ENCODE measurements at places on chromosomes 6 and 20.

- DNase-seq, result no peak
Measured at GRCh38 chr6:2471472-2471871, 226.1 kb upstream of the GMDS start.

DNA sequence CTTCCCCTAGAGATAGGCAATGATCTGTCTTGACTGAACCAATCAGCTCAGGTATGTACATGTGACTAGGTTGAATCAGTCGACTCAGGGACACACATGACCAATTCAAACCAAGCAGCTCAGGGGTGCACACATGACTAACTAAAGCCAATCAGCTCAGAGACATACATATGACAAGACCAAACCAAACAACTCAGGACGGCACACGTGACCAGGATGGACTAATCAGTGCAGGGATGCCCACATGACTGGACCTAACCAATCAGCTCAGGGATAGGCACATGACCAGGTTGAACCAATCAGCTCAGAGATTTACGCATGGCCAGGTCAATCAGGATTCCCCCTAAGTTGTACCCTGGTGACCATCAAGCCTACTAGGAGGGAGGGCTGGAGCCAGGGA, 310.3 kb downstream of the CDH26 start:
- DNase-seq, result no peak

GRCh38 chr6:39441986-39442385, 119.5 kb upstream of the KCNK16 start:
- no peak for DNase-seq

DNA sequence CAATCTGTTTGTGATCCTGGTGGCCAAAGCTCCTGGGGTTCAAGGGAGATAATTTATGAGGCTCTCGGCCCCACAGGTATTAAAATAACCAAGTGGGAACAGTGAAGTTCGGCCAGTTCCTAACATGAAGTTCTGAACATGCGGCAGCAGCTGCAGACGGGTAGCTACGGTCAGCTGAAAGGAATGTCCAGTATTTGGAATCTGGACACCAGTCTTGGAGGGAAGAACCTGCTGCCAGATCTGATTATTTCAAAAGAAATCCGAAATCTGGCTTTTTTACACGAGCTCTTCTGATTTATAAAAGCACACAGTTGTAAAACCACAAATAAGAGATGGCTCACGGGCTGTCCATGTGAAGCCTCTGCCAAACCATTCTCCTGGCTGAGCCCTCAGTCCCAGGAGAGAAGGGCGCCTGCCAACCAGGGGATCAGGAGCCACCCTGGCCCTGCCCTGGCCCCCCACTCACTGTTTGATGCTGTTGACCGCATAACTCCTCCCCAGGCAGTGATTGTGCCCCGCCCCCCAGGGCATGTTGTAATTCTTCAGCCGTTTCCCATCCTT, 28.2 kb upstream of the KCNB1 start:
- DNase-seq, result peak; percentile 84

DNA sequence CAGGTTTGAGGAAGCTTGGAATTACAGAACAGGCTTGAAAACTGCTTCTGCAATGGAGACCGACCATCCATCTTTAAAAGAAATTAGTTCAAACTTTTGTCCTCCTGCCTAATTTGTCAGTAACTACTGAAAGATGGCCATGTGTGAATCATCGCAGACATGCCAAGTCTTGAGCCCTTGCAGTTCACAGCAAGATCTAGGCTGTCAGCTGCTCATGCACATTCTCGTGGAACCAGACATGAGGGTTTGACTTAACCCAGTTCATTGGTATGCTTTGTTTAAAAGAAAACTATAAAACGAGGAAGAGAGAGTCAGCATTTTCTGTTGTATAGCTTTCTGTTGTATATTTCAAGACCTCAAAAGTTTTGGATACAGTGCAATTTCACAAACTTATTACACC, 74.0 kb upstream of the SAMD5 start:
- no peak for DNase-seq

DNA sequence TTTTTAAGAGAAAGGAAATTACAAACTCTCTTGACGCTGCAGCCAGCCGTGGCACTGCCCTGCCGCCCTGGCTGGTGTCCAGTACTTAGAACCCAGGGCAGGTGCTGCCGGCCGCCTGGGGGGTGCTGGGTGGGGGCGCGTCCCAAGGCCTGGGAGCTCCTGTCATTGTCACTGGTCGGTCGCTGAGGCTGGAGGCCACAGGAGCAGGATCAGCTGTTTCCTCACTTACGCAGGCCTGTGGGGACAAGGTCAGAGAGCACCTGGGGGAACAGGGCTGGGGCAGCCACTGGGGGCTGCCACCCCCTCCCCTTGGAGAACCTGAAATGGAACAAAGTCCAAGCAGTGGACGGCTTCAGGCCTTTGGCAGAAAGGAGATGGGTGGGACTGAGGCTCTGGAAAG, 5.6 kb downstream of the BIRC7 start:
- no peak for DNase-seq

DNA sequence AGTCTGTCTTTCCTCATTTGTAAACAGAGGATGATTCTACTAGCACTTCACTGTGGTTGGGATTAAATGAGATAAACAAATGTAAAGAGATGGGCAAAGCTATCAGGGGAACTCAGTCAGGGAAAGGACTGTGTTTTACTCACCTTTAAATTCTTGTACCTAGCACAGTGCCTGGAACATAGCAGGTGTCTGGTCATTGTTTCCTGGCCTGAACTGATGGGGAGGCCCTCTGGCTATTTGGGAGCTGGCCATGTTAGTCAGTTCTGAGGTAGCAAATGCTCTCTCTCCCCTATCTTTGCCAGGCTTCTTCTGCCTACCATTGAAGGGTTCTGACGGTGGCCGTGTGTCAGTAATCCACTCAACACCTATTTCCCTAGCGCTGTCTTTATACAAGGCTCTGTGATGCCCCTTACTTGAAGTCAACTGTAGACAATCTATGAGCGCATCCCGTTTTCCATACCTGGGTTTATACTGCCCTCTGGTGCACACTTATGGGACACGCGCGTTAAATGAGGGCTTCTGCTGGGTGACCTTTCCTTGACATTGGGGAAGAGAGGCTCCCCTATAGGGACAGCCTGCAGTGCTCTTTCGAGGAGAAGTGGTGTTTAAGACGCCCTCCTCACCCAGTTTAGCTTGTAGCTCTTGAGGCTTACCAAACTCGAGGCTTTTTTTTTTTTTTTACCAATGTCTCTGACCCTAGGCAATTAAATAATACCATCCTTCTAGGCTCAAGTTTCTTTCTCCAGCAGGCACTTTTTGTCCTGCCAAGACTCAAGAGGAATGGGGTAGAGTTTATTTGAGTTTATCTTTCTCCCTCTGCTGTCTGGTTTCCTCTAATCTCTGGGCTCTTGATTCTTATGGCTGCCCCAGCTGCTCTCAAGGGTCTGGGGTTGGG, 4.0 kb upstream of the SPATS1 start:
- peak; percentile 70 for DNase-seq

GRCh38 chr20:6828794-6829423, 61.4 kb downstream of the BMP2 start:
- peak; percentile 57 for DNase-seq

DNA sequence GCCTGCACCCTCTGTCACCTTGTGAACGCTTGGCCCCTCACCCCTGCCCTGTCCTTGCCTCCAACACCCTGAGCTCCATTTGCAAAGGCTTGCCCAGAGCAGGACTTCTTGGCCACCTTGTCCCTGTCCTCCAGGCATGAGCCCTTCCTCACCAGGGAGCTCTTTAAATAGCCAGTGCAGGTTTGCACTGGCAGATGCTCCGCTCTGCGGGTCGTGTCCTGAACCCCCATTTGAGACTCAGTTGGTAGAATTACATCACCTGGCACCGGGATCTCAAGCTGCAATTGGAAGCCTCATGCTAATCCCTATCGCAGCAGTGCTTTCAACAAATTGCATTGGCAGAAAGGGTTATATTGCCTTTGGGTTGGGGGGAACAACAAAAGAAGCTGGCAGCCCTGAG, 85.9 kb downstream of the TRMT6 start:
- DNase-seq, result no peak

DNA sequence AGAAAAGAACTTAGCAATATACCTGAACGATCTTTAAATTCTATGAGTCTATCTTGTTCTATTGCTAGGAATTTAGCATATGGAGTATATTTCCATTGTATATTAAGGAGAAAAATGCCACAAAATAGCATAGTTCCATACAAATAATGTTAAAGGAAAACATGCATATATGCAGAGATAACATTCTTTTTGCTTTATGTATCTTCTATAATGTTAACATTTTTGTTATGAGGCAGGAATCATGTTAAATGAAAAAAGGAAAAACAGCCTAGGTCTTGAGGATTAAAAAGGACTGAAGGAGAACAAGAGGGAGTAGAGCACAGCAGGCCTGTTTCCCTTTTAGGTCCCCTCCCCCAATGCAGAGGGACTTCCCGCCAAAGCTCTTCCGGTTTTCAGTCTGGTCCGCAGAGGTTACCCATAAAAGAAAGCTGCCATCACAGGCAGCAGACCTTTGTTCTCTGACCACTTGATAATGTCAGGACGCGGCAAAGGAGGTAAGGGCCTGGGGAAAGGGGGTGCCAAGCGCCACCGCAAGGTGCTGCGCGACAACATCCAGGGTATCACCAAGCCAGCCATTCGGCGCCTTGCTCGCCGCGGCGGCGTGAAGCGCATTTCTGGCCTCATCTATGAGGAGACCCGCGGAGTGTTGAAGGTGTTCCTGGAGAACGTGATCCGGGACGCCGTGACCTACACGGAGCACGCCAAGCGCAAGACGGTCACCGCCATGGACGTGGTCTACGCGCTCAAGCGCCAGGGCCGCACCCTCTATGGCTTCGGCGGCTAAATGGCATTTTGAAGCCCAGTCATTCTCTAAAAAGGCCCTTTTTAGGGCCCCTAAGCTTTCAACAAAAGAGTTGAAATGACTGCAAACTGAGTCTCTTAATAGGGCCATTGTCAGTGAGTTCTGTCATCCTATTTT, 108.4 kb upstream of the PRSS16 start:
- no peak for DNase-seq

- no peak for DNase-seq
Measured at GRCh38 chr20:24381886-24382285, 87.5 kb upstream of the SYNDIG1 start.

DNA sequence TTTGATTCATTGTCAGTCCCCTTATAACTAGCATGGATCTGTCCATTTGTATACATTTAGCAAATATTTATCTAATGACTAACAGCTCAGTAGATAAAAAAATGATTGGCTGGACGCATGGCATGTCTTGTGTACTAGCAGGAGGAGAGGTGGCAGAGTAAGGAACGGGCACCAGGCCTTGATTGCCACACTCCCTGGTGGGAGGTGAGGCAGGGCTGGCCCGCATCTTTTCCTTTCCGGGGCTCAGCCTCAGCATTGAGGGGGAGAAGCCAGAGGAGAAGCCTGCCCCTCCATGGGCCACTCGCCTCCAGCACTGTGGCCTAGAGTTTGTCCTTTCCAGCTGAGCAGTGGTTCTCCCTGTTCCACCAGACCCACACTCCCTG, 84.9 kb upstream of the TMEM181 start:
- DNase-seq, result no peak

GRCh38 chr20:35508493-35509218, 20.8 kb downstream of the C20orf173 start:
- no peak for DNase-seq

- no peak for DNase-seq
Measured at GRCh38 chr6:124040655-124041054, 237.0 kb downstream of the NKAIN2 start.

- DNase-seq, result no peak
Measured at GRCh38 chr6:4446982-4447381, 311.6 kb upstream of the ECI2 start.

- DNase-seq, result no peak
Measured at GRCh38 chr6:123007885-123008284, 11.8 kb downstream of the CLVS2 start.

DNA sequence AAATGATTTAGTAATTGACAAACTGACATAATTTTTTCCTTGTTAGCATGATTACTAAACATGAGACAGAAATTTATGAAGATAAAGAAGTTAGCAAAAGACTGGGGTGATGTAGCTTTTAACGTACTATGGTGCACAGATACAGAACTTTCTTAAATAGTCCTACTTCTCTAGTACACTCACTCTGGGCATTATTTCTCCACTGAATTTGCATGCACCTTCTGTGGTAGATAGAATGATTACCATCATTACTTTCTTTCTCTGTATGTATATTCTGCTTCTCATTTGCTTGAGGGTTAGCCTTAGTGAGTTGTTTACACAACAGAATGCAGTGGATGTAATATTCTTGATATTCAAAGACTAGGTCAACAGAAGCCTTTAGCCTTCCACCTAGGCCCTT, 173.1 kb upstream of the EPHA7 start:
- DNase-seq, result no peak

DNA sequence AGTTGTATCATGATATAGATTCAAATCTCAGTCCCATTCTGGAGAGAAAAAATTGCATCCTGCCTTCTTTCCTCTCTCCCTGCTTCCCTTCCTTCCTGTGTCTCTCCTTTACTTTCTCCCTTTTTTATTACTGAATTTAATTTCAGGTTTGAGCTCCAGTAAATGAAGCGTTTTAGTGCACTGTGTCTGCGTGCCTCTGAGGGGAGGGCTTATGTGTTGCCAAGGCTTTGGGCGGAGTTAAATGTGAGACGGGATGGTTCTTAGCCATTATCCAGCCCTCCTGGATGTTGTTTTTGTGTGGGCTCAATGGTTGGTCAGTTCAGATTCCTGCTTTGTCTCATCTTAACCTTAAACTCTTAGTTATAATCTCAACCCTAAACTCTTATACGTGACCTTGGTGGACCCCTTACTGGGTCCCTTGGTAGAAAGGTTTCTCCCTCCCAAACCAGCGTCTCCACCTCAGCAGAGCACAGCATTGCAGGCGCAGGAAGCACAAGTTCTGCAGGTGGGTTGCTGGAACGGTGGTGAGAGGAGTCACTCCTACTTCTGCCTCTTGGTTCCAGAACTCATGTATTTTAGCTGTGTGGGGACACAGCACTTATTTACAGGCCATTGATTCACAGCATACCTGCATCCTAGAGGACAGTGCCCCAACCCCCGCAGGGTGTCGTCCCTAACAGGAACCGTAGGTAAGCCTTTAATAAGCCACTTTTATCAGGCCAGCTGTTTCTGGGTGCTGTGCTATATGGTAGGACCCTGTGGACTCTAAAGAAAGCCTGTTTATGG, 68.5 kb downstream of the DNAH8 start:
- DNase-seq, result no peak

DNA sequence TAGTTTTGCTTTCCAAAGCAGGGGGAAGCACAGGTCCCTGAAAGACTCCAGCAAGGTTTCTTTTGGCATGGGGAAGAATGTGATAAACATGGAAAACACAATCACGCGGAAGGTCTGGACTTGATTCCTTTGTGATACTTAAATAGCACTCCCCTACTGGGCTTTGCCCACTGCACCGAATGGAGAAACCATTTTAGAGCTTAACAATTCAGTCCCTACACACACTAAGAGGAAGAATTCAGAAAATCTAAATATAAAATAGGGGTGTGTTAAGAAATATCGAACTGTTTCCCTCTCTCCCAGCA, 71.4 kb upstream of the NHSL1 start:
- no peak for DNase-seq

GRCh38 chr6:42316981-42317380, 99.3 kb upstream of the MRPS10 start:
- no peak for DNase-seq

- DNase-seq, result no peak
Measured at GRCh38 chr6:141618180-141618581, 514.5 kb upstream of the GJE1 start.

- peak; percentile 29 for DNase-seq
Measured at GRCh38 chr6:130981409-130981808, 81.6 kb downstream of the EPB41L2 start.

GRCh38 chr6:6711832-6712448, 123.4 kb downstream of the LY86 start:
- no peak for DNase-seq

GRCh38 chr20:40925829-40926510, 102.7 kb upstream of the TOP1 start:
- no peak for DNase-seq

Measured in AG08396 (cell line).